Ammon's horn (tissue), 1 donor: ENCODE measurements at places on chromosomes 11 and 22.

GRCh38 chr22:25564979-25565677 is 653 bp downstream of the GRK3 start:
- DNase-seq, result peak; percentile 29

- DNase-seq, result no peak
Observed at GRCh38 chr22:28857288-28857687, 26.1 kb upstream of the ZNRF3 start.

- DNase-seq, result no peak
Observed at GRCh38 chr11:44607319-44607962, 42.0 kb downstream of the CD82 start.

DNA sequence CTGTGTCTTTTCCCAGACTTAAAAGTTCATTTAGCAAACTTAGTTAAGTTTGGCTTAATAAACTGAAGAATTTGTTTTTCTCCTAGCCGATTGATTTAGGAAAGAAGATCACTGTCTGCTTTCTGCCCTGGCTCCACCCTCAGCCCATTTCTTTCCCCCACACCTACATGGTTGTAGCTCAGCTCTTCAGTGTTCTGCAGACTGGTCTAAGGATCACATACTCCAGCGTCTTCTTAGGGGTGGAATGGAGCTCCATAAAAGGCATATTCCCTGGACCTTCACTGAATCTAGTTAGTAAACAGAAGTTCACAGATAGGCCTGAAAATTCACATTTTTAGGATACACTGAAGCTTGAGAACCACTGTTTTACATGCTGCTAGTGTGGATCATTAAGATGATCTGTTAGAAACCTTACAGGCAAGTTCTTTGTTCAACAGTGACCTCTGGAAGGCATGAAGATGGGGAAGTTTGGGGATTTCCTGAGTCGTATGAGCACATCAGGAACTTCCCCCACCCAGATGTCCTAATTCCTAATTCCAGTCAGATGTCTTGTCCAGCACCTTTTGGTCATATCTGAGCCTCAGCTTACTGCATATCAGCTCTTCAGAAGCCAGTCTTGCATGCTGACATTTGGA is 16.8 kb downstream of the PIWIL4 start:
- peak; percentile 34 for DNase-seq

DNA sequence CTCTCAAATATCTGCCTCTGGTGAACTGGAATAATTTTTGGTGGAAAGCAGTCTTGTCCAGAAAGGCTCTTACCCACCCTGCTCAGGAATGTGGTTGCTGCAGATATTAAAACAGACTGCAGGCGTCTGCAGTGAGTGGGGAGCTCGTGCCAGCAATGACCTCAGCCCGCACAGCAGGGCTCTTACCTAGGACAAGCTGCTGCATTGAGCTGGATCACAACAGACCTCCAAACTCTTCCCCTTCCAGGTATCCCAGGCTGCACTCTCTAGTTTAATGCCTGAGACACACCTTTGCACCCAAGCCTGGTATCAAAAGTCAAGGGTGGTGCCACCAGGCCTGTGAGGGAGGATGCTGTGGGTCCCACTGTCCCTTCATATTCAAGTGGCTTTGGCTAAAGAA is 69.7 kb upstream of the CDON start:
- no peak for DNase-seq

GRCh38 chr11:118199135-118199534 is 22.7 kb upstream of the SCN2B start:
- DNase-seq, result no peak

GRCh38 chr11:110473706-110474105 is 44.0 kb downstream of the FDX1 start:
- DNase-seq, result no peak

DNA sequence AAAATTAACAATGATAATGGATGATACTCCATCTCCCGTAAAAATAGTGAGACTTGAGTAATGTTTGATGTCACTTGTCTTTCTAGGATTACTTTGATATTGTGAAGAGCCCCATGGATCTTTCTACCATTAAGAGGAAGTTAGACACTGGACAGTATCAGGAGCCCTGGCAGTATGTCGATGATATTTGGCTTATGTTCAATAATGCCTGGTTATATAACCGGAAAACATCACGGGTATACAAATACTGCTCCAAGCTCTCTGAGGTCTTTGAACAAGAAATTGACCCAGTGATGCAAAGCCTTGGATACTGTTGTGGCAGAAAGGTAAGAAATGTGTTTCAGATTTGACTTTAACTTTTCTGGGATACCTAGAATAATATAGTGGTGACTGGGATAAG is 48.0 kb upstream of the L3MBTL2 start:
- DNase-seq, result no peak

DNA sequence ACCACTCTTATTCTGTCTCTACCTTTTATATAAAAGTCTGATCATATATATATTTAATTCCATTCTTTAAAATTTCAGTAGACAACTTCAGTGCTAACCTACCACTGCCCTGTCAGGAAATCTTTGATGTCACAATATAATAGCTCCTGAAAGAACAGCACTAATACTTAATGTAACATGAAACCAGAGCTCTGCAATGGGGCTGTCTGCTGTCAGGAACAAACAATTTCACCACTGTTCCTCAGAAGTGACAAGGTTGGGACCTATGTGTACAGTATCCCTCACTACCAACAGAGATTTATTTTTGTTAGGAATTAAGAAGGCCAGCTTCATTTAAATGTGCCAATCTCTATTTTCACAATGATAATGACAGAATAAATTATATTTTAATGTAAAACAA is 165.5 kb upstream of the C11orf58 start:
- DNase-seq, result no peak

DNA sequence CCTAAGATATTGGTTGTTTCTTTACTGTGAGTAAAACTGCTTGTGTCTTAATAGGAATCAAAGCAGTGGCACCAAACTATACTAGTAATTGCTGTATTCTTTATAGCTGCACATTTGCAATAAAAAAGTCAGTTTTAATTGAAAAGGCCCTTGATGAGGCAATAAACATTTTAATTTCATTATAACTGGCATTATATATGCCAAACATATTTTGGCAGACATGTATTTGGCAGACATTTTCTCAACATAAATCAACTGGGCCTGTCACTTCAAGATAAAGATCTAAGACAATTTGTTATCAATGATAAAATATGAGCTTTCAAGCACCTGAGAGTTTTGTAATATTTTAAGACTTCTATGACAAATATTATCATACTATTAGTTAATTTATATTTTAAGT is 245.7 kb downstream of the SBF2 start:
- DNase-seq, result no peak

DNA sequence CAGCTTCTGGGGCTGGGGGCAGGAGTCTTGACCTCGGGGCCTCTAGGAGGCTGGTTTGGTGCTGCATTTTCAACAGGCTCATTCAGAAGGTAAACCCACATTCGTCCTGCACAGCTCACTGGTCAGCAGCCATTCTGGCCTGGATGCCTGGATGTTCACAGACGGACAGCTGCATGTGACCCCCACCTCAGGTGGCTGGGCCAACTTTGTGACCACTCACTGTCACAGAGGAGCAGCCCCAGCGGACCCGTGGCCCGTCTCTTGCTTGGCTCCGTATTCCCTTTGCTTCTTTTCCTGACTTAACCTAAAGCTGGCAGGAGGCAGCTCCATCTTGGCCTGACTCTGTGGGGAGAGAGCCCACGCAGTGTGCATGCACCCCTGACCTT is 8.2 kb downstream of the DGCR8 start:
- DNase-seq, result no peak

GRCh38 chr11:16909359-16910035 is 104.7 kb downstream of the PLEKHA7 start:
- no peak for DNase-seq

DNA sequence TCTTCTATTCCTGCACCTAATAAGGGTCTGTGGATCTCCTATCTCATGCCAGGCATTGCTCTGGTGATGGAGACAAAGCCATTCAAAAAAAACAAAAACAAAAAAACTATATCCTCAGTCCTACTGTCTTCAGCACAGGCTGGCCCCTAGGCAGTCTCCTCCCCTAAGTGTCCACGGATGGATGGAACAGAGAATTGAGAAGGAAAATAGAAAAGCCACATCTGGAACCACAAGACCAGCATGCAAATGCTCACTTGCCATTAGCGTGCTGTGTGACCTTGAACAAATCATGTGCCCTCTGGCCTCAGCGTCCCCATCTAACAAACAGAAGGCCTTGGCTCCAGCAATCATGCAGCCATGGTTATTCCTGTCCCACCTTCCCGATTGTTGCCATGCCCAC is 32.7 kb upstream of the CD82 start:
- no peak for DNase-seq

DNA sequence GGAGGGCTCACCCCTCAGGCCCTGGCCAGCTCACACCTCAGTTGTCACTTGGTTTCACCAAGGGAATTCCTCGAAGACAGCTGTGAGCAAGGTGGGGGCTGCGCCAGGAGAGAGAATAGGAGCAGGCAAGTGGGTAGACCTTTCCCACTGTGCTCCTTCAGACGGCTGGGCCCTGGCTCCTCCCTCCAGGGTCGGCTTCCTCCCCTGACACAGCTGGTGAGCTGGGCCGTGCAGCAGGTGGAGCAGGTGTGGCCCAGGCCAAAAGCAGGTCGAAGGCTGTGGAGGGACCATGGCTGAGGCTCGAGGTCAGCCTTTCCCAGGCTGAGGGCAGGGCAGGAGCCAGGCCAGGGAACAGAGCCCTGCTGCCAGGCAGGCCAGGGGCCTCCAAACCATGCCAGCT is 12.5 kb upstream of the MYRF start:
- no peak for DNase-seq

DNA sequence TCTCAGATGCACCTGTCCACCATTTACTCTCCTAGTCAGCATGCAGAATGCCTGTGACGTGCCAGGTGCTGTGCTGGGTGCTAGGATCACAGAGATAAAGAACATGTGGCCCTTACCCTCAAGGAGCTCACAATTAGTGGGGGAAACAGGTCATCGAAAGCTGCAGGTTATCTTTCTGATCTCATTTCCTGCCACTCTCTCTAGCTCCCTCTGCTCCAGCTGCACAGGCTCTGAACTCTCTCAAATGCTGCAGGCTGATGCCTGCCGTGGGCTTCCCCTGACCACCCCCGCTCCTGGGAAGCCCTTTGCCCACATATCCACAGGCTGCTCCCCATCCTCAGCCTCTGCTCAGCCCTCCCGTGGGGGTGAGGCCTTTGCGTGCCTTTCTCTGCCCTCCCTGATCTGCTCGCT is 29.6 kb downstream of the SHANK3 start:
- DNase-seq, result no peak

DNA sequence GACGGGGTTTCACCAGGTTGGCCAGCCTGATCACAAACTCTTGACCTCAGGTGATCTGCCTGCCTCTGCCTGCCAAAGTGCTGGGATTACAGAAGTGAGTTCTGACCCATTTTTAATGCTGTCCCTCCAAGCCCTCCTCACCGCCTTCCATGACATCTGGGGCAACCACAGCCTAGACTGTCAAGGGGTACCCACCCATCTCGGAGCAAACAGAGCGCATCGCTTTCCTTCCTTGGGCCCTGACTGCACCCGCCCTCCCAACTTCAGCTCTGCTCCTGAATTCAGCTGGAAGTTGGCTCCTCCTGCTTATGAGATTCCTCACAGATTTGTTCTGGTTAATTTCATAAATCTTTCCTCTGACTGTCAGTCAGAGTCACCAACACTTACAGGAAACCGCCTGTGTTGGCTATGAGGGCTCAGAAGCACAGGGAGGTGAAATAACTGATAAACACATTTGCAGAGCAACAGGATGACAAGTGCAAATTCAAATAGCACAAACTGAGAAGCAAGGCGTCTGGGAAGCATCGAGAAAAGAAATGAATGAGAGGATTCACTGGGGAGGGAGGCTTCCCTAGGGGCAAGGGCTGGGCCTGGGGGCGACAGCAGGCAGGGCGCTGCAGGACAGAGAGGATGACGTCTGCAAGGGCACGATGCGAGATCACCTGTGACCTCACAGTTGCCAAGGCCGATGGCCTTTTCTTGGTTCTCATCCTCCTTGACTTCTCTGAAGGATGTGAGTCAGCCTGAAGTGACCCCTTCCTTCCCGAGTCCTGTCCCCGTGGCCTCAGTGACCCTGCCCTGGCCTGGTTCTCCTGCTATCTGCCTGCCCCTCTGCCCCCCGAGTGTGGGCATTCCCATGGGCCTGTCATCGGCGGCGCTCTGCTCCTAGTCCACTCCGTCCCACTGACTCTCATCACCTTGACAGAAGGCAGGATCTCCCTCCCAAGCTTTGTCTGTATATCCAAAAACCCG is 6.1 kb downstream of the IFT27 start:
- DNase-seq, result no peak

DNA sequence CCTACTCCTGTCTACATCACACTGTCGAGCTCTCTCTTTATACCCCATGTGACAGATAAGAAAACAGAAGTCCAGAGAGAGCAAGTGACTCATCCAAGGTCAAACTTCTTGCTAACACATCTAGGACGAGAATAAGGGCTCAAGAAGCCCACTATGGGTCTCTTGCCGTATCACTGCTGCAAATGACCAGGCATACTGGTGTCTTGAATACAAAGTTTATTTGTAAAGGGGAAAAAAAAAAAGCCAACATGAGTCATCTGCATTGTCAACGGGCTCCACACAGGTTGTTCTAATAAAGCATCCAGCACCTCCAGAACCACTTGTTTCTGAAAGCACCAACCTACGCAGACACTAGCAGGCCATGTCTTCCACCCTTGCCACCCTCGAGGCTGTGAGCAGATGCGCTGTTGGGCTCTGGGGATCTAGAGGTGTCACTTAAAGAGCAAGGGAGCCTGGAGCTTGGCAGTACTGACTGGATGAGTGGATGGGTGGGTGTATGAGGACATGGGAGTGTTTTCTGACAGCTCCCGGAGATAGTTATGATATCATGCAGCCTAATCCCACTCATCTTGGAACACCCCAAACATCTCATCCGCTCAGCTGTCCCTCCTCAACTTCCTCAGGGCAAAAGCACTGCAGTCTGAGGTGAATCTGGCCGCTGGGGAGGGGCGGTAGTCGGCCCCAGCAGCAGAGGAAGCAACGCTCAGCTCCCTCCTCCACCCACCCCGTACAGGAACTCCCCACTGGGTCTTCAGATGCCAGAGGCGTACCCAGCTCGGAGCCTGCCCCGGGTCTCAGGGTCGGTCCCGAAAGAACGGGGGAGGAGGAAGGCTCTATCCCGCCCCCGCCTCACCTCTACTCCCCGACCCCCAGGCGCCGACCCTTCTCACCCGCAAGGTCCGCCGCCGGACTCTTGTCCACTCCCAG is 1.0 kb downstream of the SMCO4 start:
- peak; percentile 59 for DNase-seq

DNA sequence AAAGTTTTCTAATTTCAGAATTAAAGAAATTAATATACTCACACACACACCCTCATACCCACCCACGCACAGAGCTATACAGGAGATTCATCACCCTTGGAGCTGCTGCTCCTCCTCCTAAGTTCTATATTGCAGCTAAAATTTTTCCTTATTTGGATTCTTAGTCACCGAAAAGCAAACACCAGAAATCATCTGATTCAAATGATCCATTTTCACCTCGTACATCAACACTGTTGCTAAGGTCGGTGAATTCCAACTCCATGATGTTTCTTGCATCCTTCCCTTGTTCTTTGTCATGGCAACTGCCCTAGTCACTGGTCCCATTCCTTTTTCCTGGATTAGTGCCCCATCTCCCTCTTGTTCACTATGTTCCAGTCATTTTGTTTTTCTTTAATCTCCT is 286.2 kb downstream of the GRM5 start:
- peak; percentile 60 for DNase-seq
